ENCODE measurements at places on chromosomes 12 and 14.

- DNase-seq = peak; percentile 76
Observed at GRCh38 chr14:89973234-89973823, 17.6 kb downstream of the TDP1 start.

DNA sequence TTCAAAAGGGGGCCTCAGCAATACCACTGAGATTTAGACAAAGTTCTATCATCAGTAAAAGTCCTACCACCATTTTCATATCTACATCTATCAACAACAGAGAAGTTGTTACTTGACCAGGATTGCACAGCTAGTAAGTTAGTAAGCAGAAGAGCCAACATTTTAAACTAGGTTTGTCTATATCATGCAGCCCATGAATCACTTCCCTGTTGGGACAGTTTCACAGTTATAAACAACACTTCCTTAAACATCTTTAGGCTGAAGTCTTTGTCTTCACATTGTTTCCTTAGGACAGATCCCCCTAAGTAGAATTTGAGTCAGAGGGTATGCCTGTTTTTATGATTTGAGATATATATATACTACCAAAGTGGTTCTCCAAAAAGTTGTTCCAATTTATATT lies 68.5 kb downstream of the DAO start:
- DNase-seq = peak; percentile 16

GRCh38 chr12:90858252-90858651 lies 96.7 kb downstream of the CCER1 start:
- peak; percentile 34 for DNase-seq

DNA sequence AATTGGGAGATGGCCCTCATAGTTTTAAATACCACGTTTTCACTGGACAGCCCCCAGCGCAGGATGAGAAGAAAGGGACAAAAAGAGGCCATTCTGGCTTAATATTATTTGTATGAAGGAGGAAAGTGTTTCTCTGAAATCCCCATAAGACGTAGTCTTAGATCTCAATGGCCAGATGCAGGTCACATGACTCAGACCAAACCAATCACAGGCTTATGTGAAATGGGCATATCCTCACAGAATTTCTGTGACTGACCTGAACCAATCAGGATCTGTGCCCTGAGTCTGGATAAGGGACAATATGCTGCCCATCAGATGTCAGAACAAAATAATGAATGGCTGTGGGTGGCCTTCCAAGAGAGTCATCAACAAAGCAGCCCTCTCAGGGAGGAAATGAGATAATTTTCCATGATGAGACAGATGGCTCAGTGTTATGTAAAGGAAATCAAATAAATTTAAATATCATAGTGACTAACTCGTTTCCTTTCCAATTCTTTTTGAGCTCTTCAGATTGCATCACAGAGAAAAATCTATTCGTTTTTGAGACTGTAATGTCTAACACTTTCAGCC lies 1009.5 kb upstream of the TMEM132C start:
- DNase-seq = no peak

- DNase-seq = no peak
Observed at GRCh38 chr12:1439201-1439600, 155.2 kb downstream of the FBXL14 start.

All from muscle of leg (tissue), 16 donors.